ENCODE measurements at places on chromosomes 5 and 9. TPM values are rescaled to one million over a fixed set of nuclear protein-coding genes. Genes with fewer than 3 reads are reported as not detected.
A peak's percentile ranks its signal among the peaks of the same experiment; 100 is the strongest.

FAM78A gene
- total RNA-seq, result 110 TPM

DNA sequence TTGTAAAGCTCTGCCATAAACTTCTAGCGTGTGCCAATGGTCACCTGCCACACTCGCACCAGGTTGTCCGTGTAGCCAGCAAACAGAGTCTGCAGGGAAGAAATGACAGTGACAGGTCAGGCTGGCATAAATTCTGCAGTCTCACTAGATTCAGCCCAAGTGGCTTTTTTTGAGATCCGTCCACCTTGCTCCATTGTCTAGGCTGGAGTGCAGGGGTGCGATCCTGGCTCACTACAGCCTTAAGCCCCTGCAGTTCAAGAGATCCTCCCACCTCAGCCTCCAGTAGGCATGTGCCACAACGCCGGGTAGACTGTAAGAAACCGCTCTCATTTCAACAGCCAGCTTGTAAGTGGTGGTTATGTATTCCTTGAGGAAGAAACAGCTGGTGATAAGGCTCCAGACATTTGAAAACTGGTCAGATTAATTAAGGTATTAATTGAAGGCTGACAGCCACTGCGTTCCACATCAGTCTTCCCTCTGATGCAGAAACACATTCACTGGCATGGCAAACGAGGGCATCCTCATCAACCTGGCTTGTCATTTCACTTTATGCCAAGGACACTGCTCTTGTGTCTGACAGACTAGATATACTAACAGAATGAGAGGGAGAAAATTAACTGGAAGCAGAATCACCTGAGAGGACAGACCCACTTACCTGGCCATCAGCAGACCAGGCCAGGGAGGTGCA, 6.6 kb downstream of the RACK1 start:
- peaks cover 96% of the 10 kb centered on the region for H3K36me3 ChIP-seq
- no peaks in the 10 kb centered on the region for H3K27me3 ChIP-seq
- H3K4me3 ChIP-seq, result no peak overlapping the region
- H3K27ac ChIP-seq, result peak overlapping the region; percentile 15

GRCh38 chr5:40991168-40991980, 79.8 kb downstream of the MROH2B start:
- no peak overlapping the region for H3K27ac ChIP-seq
- no peaks in the 10 kb centered on the region for H3K27me3 ChIP-seq
- H3K4me3 ChIP-seq, result no peak overlapping the region
- H3K36me3 ChIP-seq, result no peaks in the 10 kb centered on the region
- no peaks in the 10 kb centered on the region for H3K4me1 ChIP-seq
- no peak for DNase-seq

DNA sequence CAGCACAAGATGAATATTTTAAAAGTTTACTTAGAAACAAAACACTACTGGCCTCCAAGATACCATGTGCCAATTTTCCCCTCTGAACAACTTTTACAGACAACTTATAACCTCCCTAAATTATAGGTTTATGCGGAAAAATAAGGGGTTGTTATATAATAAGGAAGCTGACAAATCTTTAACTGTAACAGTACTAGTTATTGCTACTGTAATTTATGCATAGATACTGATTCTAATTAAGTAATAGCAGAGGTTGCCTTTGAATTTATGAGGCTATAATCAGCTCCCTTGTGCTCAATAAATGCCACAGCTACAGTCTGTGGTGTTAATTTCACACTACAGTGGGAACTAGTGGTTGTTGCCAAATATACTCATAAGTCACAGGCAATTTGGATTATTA, 291.3 kb upstream of the PCSK5 start:
- no peak overlapping the region for H3K27ac ChIP-seq
- H3K4me1 ChIP-seq, result no peaks in the 10 kb centered on the region
- no peak for DNase-seq
- H3K4me3 ChIP-seq, result no peak overlapping the region
- H3K36me3 ChIP-seq, result no peaks in the 10 kb centered on the region

DNA sequence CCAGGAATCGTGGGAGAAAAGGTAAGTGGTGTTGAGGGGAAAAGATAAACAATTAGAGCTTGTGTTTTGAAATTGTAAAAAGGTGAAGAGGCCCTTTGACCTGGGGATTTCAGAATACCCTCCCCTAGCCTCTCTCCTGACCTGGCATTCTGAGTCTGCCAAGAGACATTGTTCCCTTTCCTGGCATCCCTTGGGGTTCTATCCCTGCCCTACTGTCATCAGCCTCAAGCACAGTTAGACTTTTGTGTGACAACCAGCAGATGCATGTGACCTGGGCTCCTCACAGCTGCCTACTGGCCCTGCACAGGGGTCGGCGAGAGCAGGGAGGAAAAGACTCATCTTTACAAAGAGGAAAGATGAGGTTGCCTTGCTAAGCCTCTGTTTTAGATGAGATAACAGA, 72.2 kb upstream of the ORM1 start:
- H3K4me3 ChIP-seq, result no peak overlapping the region
- H3K27ac ChIP-seq, result no peak overlapping the region
- H3K36me3 ChIP-seq, result no peaks in the 10 kb centered on the region
- H3K27me3 ChIP-seq, result no peaks in the 10 kb centered on the region
- H3K4me1 ChIP-seq, result no peaks in the 10 kb centered on the region
